KBM-7 (cell line): ENCODE measurements at places on chromosomes 5 and 9.

- no peak for DNase-seq
These were observed 6.7 kb downstream of the SLC4A9 start for GRCh38 chr5:140366589-140367255.

GRCh38 chr9:99265691-99266090, 43.6 kb downstream of the SEC61B start:
- DNase-seq: no peak

- DNase-seq: no peak
These were observed 164.4 kb downstream of the SEMA5A start for GRCh38 chr5:9381464-9381863.

- no peak for DNase-seq
These were observed 93.1 kb downstream of the CDK5RAP2 start for GRCh38 chr9:120486835-120487234.
